ENCODE measurements at places on chromosomes 12 and 14.

DNA sequence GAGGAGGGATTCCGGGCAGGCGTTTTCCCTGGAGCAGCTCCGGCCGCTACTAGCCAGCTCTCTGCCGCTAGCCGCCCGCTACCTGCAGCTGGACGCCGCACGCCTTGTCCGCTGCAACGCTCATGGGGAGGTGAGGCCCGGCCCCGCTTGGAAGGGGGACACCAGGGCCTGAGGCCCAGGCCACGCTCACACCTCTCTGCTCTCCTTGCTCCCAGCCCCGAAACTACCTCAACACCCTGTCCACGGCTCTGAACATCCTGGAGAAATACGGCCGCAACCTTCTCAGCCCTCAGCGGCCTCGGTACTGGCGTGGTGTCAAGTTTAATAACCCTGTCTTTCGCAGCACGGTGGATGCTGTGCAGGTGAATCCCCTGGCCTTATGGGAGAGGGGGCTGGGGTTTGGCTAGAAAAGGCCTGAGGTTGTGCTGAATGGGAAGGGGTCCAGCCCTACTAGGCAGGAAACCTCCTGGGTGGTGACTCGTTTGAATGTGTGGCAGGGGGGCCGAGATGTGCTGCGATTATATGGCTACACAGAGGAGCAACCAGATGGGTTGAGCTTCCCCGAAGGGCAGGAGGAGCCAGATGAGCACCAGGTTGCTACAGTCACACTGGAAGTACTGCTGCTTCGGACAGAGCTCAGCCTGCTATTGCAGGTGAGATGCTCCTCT lies 597 bp downstream of the RNF31 start:
- peak; percentile 23 for DNase-seq

DNA sequence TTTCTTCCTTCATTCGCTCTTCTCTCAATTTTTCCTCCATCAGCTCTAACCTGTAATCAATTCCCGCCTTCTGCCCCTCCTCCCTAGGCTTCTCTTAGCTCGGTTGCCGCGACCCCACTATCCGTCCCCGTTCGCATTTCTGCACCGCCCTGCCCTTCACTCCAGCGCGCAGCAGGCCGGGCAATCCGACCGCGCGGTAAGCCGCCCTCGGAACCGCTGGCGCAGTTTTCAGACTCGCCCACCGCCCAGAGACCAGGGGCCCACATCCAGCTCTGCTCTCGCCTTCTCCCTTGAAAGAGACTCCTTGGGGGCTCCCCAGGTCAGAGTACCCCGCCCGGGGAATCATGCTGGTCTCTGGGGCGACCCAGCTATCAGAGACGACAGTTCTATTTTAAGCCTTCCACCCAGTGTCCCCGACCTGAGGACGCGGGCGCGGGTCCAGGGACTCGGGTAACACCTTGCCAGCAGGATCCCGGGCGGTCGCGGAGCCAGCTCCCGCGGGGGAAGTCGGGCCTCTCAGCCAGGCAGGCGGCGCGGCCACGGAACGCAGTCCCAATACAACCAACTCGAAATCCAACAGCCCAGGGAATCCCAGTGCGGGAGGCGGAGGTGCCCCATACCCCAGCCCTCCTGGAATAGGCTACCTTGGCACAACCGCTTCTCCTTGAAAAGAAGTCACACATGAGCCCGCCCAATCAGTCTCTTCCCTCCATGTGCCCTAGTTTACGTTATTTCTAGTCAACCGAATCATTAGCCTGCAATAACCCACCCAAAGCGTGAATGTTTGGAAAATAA lies 5.7 kb upstream of the SLC38A4 start:
- no peak for DNase-seq

GRCh38 chr12:12439636-12440035 lies 82.8 kb downstream of the BORCS5 start:
- DNase-seq, result peak; percentile 96

DNA sequence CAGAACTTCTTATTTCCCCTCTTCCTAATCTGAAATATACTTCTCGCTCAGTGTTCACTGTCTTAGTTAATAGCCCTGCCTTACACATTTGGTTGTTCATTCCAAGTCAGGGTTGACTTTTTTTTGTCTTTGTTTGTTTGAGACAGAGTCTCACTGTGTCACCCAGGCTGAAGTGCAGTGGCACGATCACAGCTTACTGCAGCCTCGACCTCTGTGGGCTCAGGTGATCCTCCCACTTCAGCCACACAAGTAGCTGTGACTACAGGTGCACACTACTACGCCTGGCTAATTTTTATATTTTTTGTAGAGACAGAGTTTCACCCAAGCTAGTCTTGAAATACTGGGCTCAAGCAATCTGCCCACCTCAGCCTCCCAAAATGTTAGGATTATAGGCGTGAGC lies 42.3 kb upstream of the PRPF39 start:
- DNase-seq, result no peak

DNA sequence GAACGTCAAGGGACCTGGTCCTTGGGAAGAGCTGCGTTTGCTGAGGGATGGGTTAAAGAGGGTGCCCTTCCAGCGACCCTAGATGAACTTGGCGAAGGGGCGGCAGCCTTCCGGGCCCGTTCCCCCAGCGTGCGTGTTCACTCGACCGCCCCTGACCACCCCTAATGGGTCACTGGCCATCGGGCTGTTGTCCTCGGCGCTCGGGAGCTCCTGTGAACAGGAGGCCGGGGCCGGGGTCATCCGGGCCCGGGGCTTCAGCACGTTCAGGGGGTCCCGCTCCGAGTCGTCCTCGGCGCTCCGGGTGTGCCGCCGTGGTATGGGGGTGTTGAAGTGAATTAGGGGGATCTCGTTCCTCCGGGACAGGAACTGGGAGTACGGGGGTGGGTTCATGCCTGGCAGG lies 9.2 kb downstream of the FGF23 start:
- no peak for DNase-seq

- DNase-seq, result peak; percentile 67
Measured at GRCh38 chr12:50979369-50980052, 27.2 kb downstream of the HIGD1C start.

- DNase-seq, result no peak
Measured at GRCh38 chr12:31386364-31386777, 60.4 kb upstream of the SINHCAF start.

- DNase-seq, result peak; percentile 48
Measured at GRCh38 chr14:89000007-89000942, 175.8 kb downstream of the TTC8 start.

- no peak for DNase-seq
Measured at GRCh38 chr12:30813525-30814294, 59.0 kb upstream of the CAPRIN2 start.

- DNase-seq, result no peak
Measured at GRCh38 chr12:66623455-66623854, 55.4 kb downstream of the GRIP1 start.

GRCh38 chr12:94799136-94799535 lies 148.8 kb upstream of the TMCC3 start:
- DNase-seq, result no peak

DNA sequence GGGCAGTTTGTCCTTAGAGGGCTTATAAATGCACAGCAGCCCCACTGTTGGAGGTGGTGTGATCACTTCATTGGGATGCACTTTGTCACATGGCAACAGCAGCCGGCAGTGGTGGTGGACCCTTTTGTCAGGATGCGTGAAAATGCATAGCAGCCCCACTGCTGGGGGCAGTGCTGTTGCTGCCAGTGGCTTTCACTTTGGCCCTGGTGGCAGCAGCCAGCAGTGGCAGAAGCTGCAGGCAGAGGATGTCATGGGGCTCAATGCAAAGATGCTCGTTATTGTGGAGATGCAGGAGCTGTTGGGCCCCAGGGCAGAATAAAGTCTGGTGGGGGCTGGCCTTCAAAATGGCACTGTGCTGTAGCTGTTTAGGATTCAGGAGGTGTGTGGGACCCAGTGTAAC lies 173.0 kb upstream of the DAAM1 start:
- no peak for DNase-seq

GRCh38 chr14:96508900-96509299 lies 6.7 kb downstream of the PAPOLA start:
- DNase-seq, result no peak

DNA sequence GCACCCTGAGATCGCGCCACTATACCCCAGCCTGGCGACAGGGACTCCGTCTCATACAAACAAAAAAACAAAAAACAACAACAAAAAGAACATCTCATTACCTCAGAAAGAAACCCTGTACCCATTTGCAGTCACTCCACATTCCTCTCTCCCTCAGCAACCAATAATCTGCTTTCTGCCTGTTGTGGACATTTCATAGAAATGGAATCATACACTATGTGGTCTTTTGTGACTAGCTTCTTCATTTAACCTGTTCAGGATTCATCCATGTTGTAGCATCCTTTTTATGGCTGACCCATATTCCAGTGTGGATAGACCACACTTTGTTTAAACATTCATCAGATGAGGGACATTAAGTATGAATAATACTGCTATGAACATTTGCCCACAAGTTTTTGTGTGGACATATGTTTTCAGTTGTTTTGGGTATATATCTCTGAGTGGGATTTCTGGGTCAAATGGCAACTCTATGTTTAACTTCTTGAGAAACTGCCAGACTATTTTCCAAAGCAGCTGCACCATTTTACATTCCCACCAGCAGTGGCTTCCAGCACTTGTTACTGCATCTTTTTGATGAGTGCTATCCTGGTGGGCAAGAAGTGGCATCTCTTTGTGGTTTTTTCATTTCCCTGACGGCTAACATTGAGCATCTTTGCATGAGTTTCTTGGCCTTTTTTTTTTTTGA lies 5.9 kb upstream of the RCOR1 start:
- no peak for DNase-seq

DNA sequence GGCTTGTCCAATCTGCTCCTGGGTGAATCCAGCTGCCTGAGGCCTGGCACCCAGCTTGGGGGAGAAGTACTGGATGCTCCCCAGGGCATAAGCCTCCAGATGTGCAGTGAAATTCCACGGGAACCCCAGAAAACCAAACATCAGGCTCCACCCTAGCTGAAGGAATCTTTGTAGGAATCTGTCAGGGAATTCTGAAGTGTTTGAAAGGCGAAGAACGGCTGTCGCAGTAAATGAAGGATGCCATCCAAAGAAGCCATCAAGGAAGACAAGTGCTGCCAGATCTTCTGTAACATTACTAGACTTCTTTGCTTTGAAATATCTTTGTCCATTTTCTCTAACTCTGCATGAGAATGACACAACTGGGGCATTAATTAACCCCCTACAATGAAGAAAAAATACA lies 219.4 kb downstream of the FOXN3 start:
- DNase-seq, result no peak

- no peak for DNase-seq
Measured at GRCh38 chr12:93442411-93443340, 929 bp upstream of the UBE2N start.

DNA sequence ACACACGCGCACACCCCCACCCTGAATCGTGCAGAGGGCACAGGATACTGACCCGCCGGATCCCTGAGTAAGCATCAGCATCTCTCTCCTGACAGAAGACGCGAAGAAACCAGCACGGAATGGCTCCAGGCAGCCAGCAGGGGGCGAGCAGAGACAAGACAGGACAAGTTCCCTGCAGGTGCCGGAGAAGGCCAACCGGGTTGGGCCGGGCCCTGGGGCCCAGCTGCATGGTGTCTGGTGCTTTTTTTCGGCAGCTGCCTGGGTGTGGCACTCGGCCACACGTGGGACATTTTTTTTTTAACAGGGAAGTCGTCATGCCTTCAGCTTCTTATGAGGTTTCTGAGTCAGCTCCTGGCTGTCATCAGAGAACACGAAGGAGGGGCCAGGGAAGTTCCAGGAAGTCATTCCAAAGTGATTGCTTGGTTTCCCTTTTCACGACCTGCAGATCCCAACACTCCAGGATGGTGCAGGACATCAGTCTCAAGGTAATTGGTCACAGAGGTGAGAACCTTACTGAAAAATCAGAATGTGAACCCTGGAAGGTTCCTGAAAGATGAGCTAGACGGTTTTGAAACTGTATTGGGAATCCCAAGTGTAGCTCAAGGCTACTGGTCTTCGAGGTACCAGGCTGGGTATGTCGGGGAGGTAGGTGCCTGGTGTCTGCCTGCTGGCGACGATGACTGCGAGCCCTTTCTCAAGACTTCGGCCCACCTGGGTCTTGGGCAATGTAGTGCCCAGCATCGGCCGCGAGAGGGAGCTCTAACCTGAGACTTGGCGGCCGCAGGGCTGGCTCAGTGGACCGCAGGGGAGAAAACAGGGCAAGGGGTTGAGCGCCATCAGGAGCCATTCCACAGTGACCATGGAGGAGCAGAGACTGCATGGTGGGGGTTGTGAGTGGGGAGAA lies 190.8 kb upstream of the PRMT8 start:
- peak; percentile 90 for DNase-seq

DNA sequence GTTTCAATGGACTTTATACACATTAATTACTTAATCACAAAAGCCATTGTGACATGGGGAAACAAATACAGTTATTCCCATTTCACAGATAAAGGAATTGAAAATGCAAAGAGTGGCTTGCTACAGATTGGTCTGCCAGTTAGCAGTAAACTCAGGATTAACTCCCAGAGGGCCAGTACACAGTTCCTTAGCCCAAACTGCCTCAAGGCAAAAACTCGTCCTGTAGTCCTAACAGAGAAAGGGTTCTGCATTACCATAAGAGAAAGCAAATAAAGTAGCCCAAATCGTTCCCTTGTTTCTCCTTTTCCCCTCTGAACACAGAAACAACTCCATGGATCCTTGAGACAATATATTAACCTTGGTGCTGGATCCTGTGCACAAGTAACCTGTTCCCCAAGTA lies 274.4 kb downstream of the LRIG3 start:
- no peak for DNase-seq

GRCh38 chr12:62466018-62466593 lies 520 bp upstream of the MON2 start:
- DNase-seq, result peak; percentile 36

- no peak for DNase-seq
Measured at GRCh38 chr12:7155471-7156034, 25.4 kb downstream of the CLSTN3 start.

GRCh38 chr12:2637371-2637770 lies 157.4 kb upstream of the FKBP4 start:
- DNase-seq, result no peak

Measured in activated CD4-positive, alpha-beta T cell treated with anti-CD3 and anti-CD28 coated beads, Interleukin-10, Interleukin-2, amounts not matched to agents 100 ng/mL and 50 ng/mL, durations not matched to agents 16 hours and 8 hours (primary cell).